ENCODE measurements at places on chromosomes 11 and 22. TPM values are rescaled to one million over a fixed set of nuclear protein-coding genes. Genes with fewer than 3 reads are reported as not detected.
A peak's percentile ranks its signal among the peaks of the same experiment; 100 is the strongest.

DNA sequence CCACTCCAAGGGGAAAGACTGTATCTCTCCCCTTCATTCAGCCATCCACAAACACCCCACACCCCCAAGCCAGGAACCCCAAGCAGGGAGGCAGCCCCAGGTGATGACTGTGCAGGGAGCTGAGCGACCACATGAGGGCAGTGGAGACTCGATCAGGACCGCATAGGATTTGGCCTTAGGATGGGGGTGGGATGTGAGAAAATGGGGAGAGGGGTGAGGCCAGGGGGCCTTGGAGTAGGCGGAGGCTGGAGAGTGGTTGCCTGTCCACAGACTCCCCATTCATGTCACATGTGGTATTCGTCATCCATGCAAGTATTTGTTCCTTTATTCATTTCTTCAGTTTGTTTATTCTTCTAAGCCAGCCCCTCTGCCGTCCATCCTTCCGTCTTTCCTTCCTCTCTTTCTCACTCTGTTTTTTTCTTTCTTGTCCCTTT is 2.7 kb upstream of the RHOD start:
- no peak overlapping the region for H3K4me3 ChIP-seq
- H3K27ac ChIP-seq = no peak overlapping the region
- peaks cover 16% of the 10 kb centered on the region for H3K27me3 ChIP-seq

The TMPRSS13 gene
- total RNA-seq = 0.09 TPM

GRCh38 chr11:7906481-7906880 is 24.6 kb downstream of the OR10A6 start:
- H3K27me3 ChIP-seq = no peaks in the 10 kb centered on the region
- no peak for DNase-seq
- H3K4me3 ChIP-seq = no peak overlapping the region
- H3K4me1 ChIP-seq = no peaks in the 10 kb centered on the region
- H3K27ac ChIP-seq = no peak overlapping the region
- no peaks in the 10 kb centered on the region for H3K36me3 ChIP-seq

The IL18 gene
- 0.31 TPM for total RNA-seq

The F2 gene
- total RNA-seq = 0.13 TPM

The TEX54 gene
- not detected for total RNA-seq

DNA sequence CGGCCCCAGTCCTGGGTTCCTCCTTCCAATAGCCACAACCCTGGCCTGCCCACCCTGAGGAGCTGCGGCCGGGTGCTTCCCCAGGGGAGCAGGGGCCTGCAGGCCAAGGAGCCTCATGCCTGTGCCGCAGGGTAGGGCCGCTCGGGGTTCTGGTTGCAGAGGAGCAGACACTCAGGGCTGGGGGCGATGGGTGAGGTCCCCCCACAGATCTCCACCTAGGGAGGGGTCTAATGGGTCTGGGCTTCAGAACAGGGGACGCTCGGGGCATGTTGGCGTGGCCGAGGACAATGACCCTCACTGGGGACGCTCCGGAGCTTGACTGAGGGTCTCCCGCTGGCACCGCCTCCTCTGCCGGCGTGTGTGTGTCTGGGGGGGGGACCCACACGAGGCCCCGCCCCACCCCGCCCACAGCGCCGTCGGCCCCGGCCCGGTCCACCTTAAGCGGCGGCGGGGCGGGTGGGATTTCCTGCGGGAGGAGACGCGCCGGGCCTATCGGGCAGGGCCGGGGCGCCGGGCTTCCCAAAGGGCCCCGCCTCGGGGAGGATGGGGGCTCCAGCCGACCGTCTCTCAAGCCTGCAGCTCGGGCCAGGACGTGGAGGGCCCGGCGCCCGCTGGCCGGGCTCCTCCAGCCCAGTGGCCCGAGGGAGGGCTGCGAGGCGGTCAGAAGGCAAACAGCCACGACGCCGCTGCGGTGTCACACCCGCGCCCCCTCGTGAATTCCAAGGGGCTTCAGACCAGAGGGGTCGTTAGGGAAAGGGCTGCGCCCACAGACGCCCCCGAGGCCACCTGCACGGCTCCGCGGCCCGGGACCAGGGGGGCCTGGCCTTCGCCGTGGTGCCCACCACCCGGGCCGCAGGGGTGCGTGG is 640 bp upstream of the ZDHHC8 start:
- peaks cover 40% of the 10 kb centered on the region for H3K4me1 ChIP-seq
- DNase-seq = peak; percentile 95
- no peaks in the 10 kb centered on the region for H3K27me3 ChIP-seq

DNA sequence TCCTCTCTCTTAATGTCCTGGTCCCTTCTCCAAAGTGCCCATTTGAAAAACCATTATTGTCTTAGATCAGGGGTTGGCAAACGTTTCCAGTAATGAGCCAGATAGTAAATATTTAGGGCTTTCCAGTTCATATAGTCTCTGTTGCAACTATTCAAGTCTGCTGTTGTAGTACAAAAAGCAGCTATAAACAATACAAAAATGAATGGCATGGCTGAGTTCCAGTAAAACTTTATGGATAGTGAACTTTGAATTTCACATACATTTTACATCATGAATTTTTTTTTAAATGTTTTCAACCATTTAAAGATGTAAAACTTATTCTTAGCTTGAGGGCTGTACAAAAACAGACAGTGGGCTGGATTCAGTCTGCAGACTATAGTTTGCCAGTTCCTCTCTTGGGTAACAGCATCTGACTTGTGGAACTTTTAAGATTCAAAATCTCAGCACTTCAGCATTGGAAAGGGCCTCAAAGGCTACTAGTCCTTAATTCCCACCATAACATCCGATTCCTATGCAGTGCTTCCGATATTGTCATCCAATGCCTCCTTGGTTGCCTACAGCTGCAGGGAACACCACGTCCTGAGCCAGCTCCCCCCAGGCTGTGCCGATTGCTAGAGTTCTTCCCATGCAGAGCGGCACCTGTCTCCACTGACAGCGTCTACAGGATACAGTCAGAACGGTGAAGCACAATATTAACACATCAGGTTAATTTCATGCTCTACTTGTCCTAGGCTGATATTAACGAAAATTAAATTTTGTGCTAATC is 65.6 kb upstream of the E2F8 start:
- peak; percentile 11 for DNase-seq
- no peaks in the 10 kb centered on the region for H3K4me1 ChIP-seq
- no peaks in the 10 kb centered on the region for H3K36me3 ChIP-seq
- H3K27me3 ChIP-seq = peaks cover 9% of the 10 kb centered on the region
- H3K4me3 ChIP-seq = no peak overlapping the region

DNA sequence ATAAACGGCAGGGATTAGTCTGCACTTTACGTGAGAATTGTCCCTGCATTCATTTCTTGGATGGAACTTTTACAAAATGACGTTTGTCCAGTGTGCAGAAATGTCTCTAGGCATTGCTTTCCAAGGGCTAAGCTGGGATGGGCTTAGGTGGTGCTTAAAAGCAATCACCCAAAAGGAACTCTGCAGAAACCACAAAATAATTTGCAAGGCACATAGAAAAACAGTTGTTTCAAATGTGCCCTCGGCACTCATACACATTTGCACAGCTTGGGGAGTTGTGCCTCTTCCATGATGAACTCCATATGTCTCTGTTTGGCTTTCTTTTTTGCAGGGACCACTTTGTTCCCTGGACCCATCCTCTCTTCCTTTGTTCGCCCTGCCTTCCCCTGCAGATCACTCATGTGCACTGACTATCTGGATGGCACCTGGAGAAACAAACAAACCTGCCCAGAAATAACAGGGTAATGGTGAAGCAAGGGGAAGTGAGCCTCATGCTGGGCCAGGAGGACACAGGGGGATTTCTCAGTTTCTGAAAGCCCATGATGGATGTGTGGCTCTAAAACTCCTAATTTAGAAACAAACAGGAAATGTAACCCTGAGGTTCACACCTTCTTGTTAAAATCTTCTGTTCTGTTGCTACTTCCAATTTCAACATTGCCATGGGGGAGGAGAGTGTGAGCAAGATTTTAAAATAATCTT is 150.2 kb downstream of the SNX19 start:
- H3K36me3 ChIP-seq = no peaks in the 10 kb centered on the region
- peaks cover 7% of the 10 kb centered on the region for H3K4me1 ChIP-seq
- no peak overlapping the region for H3K27ac ChIP-seq

DNA sequence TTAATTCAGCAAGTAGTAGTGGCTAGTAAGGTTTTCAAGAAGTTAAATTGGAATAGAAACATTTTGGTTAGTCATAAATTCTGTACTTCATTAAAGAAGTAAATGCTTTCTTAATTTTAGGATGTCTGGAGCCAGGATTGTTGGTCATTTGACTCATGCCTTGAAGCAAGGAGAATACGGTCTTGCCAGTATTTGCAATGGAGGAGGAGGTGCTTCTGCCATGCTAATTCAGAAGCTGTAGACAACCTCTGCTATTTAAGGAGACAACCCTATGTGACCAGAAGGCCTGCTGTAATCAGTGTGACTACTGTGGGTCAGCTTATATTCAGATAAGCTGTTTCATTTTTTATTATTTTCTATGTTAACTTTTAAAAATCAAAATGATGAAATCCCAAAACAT is 25.8 kb downstream of the ACAT1 start:
- no peaks in the 10 kb centered on the region for H3K27me3 ChIP-seq
- H3K27ac ChIP-seq = no peak overlapping the region
- H3K4me3 ChIP-seq = no peak overlapping the region
- peaks cover 60% of the 10 kb centered on the region for H3K36me3 ChIP-seq

DNA sequence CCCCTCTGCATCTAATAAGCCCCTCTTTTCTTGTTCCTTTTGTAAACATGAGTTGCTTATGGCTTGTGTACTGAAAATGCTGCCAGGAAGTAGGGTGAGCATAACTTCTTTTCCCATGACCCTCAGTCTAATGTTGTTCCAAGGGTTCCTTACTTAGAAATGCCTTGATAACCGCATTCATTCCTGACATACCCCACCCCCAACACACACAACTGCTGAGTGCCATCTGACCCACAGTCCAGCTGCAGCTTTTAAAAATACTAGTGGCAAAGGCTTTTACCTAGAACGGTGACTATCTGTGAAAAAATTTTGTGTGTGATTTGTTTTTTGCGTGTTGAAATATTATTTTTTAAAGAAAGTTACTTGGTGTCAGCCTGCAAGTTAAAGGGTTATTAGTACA is 52.6 kb downstream of the ARHGAP42 start:
- no peaks in the 10 kb centered on the region for H3K27me3 ChIP-seq
- H3K4me1 ChIP-seq = peaks cover 13% of the 10 kb centered on the region
- H3K27ac ChIP-seq = peak overlapping the region; percentile 54
- DNase-seq = peak; percentile 49

The SLCO2B1 gene
- total RNA-seq = 8.2 TPM

GRCh38 chr22:34105461-34106062 is 185.3 kb upstream of the LARGE1 start:
- DNase-seq = peak; percentile 25
- H3K4me3 ChIP-seq = no peak overlapping the region
- H3K4me1 ChIP-seq = no peaks in the 10 kb centered on the region
- H3K36me3 ChIP-seq = no peaks in the 10 kb centered on the region

DNA sequence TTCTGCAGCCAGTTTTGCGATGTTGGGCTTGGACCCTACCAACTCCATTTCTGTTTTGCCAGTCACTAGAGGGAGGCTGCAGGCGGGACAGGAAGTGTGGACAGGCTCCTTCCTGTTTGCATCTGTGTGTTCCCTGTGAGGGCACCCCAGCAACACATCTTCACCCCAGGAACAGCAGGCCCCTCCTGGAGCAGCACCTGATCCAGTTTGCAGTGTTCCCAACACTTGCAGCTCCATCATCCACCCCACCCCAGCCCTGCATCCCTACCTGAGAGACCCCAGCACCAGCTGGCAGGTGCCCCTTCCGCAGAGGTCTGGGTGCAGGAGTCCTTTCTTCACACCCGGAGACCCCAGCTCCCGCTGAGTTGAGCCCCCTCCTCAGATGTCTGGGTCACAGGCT is 7.4 kb upstream of the VSIG10L2 start:
- no peak for DNase-seq
- H3K27ac ChIP-seq = no peak overlapping the region
- no peaks in the 10 kb centered on the region for H3K36me3 ChIP-seq
- H3K4me1 ChIP-seq = peaks cover 47% of the 10 kb centered on the region
- H3K27me3 ChIP-seq = no peaks in the 10 kb centered on the region

GRCh38 chr22:50698546-50698945 is 25.9 kb downstream of the SHANK3 start:
- H3K27ac ChIP-seq = no peak overlapping the region
- peaks cover 5% of the 10 kb centered on the region for H3K36me3 ChIP-seq
- peaks cover 8% of the 10 kb centered on the region for H3K27me3 ChIP-seq

DNA sequence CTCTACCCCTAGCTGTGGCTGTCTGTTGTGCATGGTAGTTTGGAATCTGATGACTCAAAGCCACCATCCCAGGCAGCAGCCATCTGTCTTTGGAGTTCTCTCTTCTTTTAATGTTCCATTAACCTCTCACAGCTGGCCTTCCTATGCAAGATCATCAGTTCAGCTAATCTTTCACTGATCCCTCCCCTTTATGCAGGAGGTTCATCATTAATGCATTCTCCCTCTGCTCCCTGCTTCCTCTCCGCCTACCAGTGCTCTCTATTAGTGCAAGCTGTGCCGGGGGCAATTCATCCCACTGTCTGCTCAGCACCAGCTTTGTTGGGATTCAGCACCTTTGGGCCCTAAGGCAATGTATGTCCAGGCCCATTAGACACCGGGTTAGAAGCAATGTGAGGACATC is 413.0 kb upstream of the LRRC4C start:
- H3K4me1 ChIP-seq = no peaks in the 10 kb centered on the region
- H3K36me3 ChIP-seq = no peaks in the 10 kb centered on the region
- H3K27me3 ChIP-seq = no peaks in the 10 kb centered on the region
- H3K4me3 ChIP-seq = no peak overlapping the region
- no peak overlapping the region for H3K27ac ChIP-seq
- DNase-seq = no peak

DNA sequence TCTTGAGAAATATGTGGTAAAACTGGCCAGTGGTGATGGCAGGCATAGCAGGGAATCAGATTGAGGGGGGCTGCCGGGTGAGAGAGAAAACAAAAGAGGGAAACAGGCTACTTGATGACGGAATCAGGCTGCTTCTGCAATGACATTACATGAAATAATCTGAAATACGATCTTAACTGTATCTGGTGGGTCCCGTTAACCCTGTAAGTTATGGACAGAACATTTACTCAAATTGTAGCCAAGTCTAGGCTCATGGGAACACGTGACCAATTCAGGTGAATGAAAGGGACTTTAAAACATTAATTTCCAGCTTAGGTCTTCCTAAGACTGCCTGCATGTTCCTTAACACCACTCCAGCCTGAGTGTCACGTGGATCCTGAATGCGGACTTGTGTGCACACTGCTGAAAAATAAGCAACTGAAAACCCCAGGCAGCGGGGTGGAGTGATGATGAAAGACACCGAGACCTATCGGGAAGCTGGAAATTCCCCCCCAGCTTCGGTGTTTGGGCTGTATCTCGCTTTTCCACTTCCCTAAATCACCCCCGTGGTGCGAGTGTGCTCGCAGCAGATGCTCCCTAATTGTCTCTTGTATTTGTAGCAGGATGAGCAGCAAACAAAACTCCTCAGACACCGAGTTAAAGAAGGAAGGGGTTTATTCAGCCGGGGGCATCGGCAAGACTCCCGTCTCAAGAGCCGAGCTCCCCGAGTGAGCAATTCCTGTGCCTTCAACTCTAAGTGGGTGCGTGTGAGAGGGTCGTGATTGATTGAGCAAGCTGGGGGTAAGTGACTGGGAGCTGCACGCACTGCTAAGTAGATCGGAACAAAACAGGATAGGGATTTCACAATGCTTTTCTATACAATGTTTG is 145.0 kb upstream of the GRK3 start:
- peak; percentile 67 for DNase-seq
- peaks cover 41% of the 10 kb centered on the region for H3K27me3 ChIP-seq
- H3K4me1 ChIP-seq = peaks cover 8% of the 10 kb centered on the region
- no peak overlapping the region for H3K27ac ChIP-seq
- H3K36me3 ChIP-seq = no peaks in the 10 kb centered on the region

All from muscle of leg (tissue), 16 donors.